ENCODE measurements at places on chromosomes 5 and 9.

- DNase-seq = no peak
These were observed 370.6 kb upstream of the IRX4 start for GRCh38 chr5:2253040-2253975.

DNA sequence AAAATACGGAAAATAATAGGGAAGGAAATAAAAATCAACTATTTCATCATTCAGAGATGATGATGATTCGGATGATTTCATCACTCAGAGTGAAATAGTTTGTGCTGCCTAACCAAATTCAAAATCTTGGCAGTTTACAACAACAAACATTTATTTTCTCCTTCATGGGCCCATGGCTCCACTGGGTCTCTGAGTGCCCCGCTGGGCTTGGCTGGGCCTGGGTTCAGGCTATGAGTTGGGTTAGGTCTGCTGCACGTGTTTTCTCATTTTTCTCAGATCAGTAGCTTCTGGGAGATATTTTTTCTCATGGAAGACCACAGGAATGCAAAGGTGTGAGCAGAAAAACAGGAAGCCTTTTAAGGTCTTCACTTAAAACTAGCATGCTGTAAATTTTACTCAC lies 24.0 kb upstream of the F2RL1 start:
- no peak for DNase-seq

DNA sequence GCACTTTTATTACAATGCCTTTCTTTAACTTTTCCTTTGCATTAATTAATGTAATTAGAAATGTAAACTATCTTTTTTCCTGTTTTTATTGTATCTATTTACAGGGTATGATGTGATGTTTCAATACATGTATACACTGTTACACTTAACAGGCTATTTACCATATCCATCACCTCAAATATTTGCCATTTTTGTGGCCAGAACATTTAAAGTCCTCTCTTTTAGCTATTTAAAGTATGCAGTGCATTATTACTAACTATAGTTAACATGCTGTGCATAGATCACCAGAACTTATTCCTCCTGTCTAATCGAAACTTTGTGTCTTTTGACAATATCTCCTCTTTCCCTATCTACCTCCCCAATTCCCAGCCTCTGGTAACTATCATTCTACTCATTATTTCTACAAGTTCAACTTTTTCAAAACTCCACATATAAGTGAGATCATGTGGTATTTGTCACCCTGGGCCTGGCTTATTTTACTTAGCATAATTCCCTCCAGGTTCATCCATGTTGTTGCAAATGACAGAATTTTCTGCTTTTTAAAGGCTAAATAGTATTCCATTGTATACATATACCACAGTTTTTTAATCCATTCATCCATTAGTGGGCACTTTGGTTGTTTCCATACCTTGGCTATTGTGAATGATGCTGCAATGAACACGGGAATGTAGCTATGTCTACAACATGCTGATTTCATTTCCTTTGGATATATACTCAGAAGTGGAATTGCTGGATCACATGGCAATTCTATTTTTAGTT lies 32.8 kb downstream of the OR2K2 start:
- DNase-seq = no peak

DNA sequence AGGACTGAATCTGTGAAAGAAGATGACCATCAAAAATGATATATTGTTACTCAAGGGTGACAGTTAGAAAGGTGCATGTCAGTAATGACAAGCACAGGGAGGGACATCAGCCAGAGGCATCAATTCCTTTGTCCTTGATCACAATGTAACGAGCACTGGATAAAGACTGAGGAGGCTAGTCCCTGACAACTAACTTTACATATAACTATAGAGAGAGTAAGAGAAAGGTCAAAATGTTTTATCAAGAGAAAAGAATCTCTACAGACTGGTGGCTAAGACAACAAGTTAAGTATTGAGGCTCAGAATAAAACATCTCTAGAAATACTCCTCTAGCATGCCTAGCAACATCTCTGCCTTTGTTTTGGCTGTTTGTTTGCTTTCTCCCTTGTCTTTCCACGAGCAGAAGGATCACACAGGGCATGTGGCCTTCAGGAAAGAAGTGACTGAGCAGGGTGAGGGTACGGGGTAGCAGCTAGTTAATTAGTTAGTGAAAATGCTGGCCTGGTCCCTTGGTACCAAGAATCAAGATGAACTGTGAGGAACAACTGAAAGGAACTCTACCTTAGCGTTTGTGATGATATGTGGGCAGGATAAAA lies 724.1 kb upstream of the MEF2C start:
- no peak for DNase-seq

- no peak for DNase-seq
These were observed 209.4 kb upstream of the TLE4 start for GRCh38 chr9:79362100-79363081.

All from CD4-positive, alpha-beta T cell treated with Interleukin-6 for 4 hours (primary cell).